GM13977 (cell line): ENCODE measurements at places on chromosomes 4 and X.

DNA sequence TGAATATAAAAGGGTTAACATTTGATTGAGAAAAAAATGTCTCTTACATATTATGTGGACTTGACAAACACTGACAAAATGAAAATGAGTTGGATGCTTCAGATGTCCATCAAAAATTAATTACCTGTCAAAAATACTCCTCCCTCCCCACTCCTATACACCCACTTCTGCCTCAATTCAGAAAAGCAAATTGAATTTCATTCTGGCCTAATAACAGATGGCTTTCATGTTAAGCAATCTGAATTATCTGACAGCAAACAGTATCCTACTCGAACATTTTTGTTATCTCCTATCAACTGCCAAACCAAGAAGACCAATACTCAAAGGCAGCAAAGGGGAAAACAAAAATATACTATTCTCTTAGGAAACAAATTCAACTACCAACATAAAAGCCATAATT, 44.0 kb downstream of the ATP8A1 start:
- DNase-seq, result no peak

DNA sequence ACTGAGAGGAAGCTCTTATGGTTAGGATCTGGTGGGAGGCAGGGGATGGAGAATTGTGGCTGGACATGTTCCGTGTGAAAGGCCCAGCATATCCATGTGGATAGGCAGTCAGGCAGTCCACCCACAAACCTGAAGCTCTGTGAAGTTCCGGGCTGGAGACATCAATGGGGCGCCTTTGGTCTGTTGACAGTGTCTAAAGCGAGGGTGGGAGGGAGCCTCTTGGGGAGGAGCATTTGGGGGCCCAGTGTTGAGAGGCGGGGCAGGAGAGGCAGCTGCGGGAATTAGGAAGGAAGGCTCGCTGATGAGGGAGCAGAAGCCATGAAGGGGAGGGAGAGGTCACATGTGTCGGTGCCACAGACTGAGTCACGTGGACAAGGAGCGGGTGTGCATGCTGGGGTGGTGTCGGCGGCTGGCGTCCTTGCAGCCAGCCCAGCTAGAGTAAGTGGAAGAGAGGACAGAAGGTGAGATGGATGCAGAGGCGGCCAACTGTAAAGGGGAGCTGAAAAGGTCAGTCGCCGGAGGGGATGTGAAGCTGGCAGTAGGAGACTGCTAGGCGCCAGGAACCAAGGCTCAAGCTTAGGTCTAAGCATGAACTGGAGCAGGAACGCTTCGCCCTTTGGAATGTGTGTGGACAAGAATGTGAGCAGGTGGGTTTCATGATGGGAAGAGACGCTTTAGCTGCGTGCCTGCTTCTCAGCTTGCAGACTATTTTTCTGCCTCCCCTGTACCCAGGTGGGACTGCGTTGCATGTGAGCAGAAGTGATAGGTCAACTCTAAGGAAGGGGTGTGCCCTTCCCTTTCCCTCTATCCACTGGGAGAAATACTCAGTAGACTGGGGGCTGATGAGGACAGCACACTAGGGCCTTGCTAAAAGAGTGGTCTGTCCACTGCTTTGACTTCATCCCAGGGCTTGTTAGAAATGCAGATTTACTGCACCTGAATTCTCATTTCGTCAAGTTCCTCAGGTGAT, 44.0 kb upstream of the TLR2 start:
- DNase-seq, result no peak

GRCh38 chrX:23884427-23885024, 23.2 kb downstream of the APOO start:
- no peak for DNase-seq

GRCh38 chr4:140100771-140101170, 53.2 kb downstream of the MAML3 start:
- no peak for DNase-seq

DNA sequence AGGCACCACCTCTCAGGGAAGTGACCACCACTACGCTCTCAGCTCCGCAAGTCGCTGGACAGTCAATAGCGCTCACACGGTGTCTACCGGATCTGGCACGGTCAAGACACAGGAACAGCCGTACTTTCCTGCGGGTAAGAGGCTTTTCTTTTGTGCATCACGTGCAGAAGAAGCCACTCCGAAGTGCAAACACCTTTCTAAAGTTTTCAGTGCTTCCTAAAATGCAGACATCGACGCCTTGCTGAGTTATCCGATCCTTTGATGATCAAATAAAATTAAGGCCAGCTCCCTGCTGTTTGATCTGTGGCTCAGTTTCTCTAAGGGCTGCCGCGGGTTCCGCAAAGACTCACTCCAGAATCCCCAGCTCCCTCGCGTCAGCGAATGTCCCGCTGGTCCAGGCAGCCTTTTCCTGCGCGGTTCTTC, 71.8 kb downstream of the FBXO8 start:
- DNase-seq, result no peak

- no peak for DNase-seq
Measured at GRCh38 chrX:17967888-17968287, 106.8 kb upstream of the RAI2 start.

DNA sequence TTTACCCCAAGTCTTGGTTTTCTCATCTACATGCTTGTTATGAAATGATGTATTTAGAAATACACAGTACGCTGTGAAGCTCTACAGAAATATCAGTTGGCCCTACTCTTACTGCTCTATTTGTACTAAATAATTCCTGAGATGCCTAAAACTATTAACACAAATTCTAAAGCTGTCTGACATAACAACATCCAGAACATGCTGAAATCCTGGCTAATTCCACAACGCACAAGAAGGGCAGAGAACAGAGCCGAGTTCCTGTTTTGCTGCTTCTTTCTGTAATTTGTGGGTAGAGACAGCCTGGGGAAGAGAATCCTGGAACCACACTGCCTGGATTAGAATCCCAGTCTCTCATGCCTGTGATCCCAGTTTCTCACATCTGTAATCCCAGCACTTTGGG, 59.0 kb downstream of the ZNF827 start:
- no peak for DNase-seq

GRCh38 chr4:159549098-159549518, 446.2 kb downstream of the RAPGEF2 start:
- DNase-seq, result no peak

GRCh38 chr4:153146031-153146430, 58.2 kb upstream of the TRIM2 start:
- DNase-seq, result no peak

GRCh38 chrX:9884031-9884779, 83.0 kb upstream of the CLDN34 start:
- no peak for DNase-seq

DNA sequence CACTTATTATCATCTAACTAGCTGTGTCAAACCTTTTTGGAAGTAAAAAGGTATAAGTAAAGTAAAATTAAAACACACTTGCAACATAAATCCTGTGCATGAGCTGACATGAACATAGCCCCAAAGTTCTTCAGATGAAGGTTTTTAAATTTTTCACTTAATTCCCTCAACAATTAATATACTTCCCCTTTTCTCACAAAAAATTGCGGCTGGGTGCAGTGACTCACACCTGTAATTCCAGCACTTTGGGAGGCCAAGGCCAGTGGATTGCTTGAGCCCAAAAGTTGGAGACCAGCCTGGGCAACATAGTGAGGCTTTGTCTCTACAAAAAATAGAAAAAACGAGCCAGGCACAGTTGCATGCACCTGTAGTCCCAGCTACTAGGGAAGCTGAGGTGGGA, 16.8 kb downstream of the RASGEF1B start:
- DNase-seq, result no peak

DNA sequence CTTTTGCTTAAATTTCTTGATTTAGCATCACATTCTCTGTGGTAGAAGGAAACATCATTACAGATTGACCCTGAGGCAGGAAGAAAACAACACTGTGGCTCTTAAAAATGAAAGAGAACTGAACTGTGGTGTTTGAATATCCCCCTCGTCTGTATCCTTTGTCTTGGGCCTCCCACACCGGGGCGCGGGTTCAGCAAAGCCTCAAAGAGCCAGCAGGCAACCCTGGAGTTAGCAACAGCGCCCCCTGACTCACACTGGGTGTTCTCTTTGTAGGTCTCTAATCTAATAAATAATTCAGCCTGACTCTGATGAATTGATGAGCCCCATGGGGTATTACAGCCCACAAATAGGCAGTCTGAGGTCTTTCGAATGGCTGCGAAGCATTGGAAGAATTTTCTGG, 46.1 kb upstream of the CTSO start:
- DNase-seq, result no peak

DNA sequence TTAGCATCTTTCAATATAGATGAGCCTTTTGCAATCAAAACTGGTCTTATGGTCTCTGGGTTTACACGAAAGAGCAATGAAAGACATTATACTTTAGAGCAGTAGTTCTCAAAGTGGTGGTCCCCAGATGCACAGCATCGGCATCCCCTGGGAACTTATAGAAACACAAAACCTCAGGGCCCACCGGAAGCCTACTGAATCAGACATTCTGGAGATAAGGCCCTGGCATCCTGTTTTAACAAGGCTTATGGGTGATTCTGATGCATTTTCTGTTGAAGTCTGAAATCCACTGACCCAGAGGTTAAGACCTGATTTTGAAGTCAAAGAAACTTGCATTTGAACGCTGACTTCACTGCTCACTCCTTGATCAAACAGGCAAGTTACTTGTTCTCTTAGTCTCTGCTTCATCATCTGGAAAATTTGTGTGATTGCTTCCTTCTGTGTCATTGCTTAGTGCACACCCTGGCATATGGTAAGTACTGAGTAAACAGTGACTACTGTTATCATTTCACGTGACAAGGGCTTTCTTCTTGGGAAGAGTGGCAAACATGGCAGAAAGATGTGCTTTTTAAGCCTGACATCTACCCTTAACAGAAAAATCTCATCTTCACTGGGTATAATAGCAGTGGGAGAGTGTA, 14.5 kb downstream of the CHRNA9 start:
- no peak for DNase-seq

DNA sequence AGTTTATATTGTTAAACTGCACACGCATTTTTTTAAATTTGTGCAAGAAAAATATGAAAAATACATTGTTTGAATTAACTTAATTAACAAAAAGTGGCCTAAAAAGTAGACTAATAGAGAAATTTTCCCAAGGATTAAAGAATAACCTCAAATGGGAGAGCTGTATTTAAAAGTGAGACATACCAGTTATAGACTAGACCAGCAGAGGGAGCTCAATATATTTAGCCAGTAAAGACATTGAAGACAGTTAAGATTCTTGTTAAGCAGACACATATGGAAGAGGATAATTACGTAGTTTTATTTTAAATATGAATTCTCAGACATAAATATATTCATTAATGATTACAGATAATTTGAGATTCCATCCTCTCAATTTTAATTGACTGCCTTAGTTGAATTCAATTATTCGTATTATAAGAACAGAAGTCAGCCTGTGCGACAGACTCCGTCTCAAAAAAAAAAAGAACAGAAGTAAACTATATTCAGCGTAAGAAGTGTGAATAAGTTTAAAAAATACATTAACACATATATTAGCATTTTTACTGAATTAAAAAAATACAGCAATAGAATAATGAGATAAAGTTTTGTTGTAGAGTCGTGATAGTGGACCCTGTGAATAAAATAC, 64.8 kb downstream of the GLRA3 start:
- peak; percentile 18 for DNase-seq

GRCh38 chr4:47486231-47486673, 1.2 kb downstream of the ATP10D start:
- DNase-seq, result no peak
